ENCODE measurements at places on chromosomes 1 and 21. TPM values are rescaled to one million over a fixed set of nuclear protein-coding genes. Genes with fewer than 3 reads are reported as not detected.

Gene FHAD1
- total RNA-seq, result 1.7 TPM

Gene SHISAL2A
- not detected for total RNA-seq

Gene RBM8A
- 115 TPM for total RNA-seq

Gene NR1I3
- not detected for total RNA-seq

Gene ENTREP3
- total RNA-seq, result 16.3 TPM

Gene TP73
- 0.17 TPM for total RNA-seq

Gene FCAMR
- total RNA-seq, result not detected

Gene UBE2U
- total RNA-seq, result not detected

Gene COL11A1
- not detected for total RNA-seq

Gene TCHH
- 2.1 TPM for total RNA-seq

Gene SCMH1
- 27.7 TPM for total RNA-seq

Gene NHLH1
- total RNA-seq, result 1.5 TPM

Gene KIF1B
- total RNA-seq, result 46.7 TPM

Gene GUCA2B
- not detected for total RNA-seq

Gene RNU1-1
- total RNA-seq, result under 0.01 TPM

Gene CASZ1
- total RNA-seq, result 0.88 TPM

Gene KRTAP7-1
- not detected for total RNA-seq

Gene MEX3A
- 0.22 TPM for total RNA-seq

Gene LENEP
- not detected for total RNA-seq

Gene ETV3L
- total RNA-seq, result not detected

Gene SDHC
- total RNA-seq, result 29.5 TPM

Gene RIMKLA
- 0.17 TPM for total RNA-seq

Gene PCAT6
- total RNA-seq, result not detected

Gene IFI44L
- 9.6 TPM for total RNA-seq

Gene NBPF6
- not detected for total RNA-seq

Gene ZNF697
- 8.9 TPM for total RNA-seq

Gene SMPDL3B
- 1.1 TPM for total RNA-seq

Gene KCNA2
- 1.7 TPM for total RNA-seq

Gene LY9
- 0.22 TPM for total RNA-seq

Gene C1orf87
- total RNA-seq, result not detected

Gene CASQ1
- 0.44 TPM for total RNA-seq

Gene SMCP
- total RNA-seq, result not detected

Gene TBX15
- 73.6 TPM for total RNA-seq

Gene SLC45A3
- 1.3 TPM for total RNA-seq

Gene PRXL2B
- total RNA-seq, result 7.3 TPM

Gene SYT14
- not detected for total RNA-seq

Gene DMBX1
- not detected for total RNA-seq

Gene CCDC185
- not detected for total RNA-seq

Gene WDR64
- not detected for total RNA-seq

Gene CFAP74
- total RNA-seq, result not detected

Gene COL16A1
- 57.8 TPM for total RNA-seq

Gene CD34
- total RNA-seq, result 65.6 TPM

Gene OR2L3
- not detected for total RNA-seq

Gene LHX8
- total RNA-seq, result not detected

Gene OXCT2
- 0.94 TPM for total RNA-seq

Gene RSRP1
- total RNA-seq, result 141 TPM

Gene SPATA46
- not detected for total RNA-seq

Gene ZBTB8A
- total RNA-seq, result 8.2 TPM

Gene OR2G6
- total RNA-seq, result not detected

Gene MYOM3
- 0.94 TPM for total RNA-seq

Data from subcutaneous adipose tissue (tissue), 4 donors.